ENCODE measurements at places on chromosomes 12 and 14.

- DNase-seq = no peak
These were observed 11.2 kb downstream of the DHRS7 start for GRCh38 chr14:60153991-60154390.

GRCh38 chr12:122891661-122892525 lies 4.0 kb downstream of the VPS37B start:
- DNase-seq = no peak

DNA sequence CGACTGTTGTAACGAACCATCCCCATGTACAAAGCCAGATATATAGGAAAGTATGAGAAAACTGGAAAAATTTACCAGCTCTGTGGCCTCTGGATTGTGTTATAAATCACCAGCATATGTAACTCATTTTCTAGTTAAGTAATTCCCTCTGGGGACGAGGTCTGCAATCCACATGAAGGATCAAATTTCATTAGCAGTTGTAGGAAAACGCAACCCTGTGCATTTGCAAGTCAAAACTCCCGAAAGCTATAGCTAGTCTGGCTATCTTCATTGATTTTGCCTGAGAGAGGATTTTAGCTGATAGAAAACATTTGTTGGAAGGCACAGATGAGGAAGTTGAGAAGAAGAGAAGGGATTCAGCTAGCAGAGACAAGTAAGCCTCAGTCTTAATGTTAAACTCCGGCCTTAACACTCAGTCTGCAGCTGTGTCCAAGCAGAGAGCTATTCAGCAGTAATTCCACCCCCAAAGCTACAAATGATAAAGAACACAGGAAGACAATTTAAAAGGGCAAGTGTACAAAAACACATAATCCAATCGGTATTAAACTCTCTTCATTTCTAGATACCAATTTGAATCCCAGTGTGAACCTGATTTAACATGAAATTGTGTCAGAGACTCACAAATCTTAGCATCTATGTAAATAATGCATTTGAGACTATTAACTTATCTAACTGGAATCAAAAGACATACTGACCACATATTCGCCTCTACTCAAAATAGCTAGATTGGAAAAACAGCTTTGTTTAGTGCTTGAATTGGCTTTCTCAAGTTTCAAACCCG lies 54.2 kb upstream of the CERS5 start:
- DNase-seq = peak; percentile 65

DNA sequence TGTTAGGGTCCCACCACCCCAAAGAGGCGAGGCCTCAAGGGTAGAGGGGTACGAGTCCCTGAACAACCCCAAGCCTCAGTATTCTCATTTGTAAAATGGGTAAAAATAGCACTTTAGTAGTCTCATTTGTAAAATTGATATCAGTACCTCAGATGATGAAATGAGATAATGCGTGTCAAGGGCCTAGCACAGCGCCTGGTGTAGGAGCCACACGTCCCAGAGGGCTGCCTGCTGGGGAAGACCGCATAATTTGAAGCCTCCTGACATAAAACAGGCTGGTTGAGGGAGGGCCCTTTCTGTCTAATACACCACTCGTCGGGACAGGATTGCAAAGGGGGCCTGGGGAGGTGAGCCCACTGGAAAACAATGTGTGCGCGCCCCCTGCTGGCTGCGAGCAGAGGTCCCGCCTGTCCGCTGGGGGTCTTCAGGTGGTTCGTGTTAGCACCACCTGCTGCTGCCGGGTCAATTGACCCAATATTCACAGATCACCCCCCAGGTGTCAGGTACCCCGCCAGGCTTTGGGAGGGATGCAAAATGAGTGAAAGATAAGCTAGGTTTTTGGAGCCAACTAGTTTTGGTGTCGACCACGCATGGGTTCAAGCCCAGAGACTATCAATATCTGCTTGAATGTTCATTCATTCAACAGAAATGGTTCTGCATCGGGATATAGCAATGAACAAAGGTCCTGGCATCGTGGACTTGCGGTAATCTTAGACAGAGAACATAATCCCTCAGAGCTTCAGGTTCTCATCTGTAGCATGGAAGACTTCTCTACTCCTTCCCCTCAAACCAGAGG lies 24.7 kb upstream of the IRF2BPL start:
- DNase-seq = no peak

- no peak for DNase-seq
These were observed 8.4 kb upstream of the EP400 start for GRCh38 chr12:131941116-131941986.

DNA sequence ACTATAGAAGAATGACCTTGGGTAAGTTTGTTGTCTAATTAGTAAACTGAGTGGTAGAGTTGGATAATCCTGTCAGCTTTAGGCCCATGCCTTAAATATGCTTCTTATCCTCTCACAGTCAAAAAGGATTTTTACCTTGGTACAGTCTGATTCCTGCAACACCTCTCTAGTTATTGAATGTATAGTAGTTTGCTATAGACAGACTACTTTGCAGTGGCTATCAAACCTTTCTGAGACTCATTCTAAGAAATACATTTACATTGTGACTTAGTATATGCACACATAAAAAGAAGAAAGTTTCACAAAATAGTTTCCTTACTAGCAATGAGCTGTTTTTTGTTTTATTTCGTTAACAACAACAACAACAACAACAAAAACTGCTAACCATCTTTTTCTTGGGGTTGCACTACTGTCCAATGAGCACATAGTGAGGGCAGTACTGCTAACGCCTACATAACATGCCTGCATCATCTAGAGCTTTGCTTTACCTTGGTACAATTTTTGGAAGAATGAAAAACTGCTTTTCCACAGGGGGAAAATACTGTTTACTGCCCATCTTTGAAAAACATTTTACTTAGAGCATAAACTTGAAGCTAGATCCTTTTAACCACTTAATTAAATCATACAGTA lies 28.5 kb downstream of the WNK1 start:
- no peak for DNase-seq

DNA sequence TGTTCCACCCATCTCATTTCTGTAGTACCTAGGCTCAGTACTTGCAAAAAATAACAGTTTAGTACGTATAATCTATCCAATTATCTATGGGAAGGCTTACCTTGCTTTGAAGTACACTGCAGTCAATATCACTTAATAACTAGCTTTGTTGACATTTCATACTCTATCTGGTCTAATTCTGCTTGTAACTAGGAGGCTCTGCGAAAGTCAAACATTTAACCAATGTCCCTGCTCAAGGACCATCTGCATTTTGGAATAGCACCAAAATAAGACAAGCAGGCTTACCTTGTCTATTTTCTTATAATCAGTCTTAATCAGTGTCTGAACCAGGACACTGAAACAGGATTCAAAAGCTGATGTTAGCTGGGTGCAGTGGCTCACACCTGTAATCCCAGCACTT lies 39.9 kb downstream of the SLC25A47 start:
- DNase-seq = no peak

GRCh38 chr12:92844151-92844763 lies 84.8 kb downstream of the EEA1 start:
- no peak for DNase-seq

- no peak for DNase-seq
These were observed 40.3 kb downstream of the CBX5 start for GRCh38 chr12:54239620-54240019.

- DNase-seq = no peak
These were observed 8.7 kb upstream of the TCL1A start for GRCh38 chr14:95722525-95723190.

- DNase-seq = no peak
These were observed 221.4 kb downstream of the ITPR2 start for GRCh38 chr12:26611598-26611997.

- peak; percentile 59 for DNase-seq
These were observed 41.3 kb downstream of the CDC42BPB start for GRCh38 chr14:103016071-103016470.

GRCh38 chr12:109836916-109837315 lies 3.7 kb upstream of the TRPV4 start:
- no peak for DNase-seq

GRCh38 chr14:50233166-50233950 lies 2.0 kb upstream of the SOS2 start:
- DNase-seq = peak; percentile 82

DNA sequence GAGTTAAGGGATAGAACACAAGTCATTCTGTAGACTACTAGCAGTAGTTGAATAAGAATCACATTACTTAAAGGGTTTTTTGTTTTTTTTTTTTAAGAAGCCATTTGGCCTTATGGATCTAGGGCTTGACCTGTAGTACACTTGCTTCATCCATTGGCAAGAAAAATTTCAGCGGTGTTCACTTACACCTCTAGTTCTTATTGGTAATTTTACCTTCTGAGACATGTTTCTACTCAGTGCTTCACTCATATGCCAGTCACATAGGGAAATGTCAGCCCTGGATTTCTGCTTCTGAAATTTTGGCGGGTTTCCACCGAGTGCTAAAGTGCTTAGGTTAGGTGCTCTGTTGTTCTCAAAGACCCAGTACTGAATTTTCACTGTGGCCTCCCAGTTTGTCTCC lies 72.9 kb downstream of the FRMD6 start:
- no peak for DNase-seq

GRCh38 chr14:69692594-69692993 lies 74.3 kb upstream of the SRSF5 start:
- no peak for DNase-seq

DNA sequence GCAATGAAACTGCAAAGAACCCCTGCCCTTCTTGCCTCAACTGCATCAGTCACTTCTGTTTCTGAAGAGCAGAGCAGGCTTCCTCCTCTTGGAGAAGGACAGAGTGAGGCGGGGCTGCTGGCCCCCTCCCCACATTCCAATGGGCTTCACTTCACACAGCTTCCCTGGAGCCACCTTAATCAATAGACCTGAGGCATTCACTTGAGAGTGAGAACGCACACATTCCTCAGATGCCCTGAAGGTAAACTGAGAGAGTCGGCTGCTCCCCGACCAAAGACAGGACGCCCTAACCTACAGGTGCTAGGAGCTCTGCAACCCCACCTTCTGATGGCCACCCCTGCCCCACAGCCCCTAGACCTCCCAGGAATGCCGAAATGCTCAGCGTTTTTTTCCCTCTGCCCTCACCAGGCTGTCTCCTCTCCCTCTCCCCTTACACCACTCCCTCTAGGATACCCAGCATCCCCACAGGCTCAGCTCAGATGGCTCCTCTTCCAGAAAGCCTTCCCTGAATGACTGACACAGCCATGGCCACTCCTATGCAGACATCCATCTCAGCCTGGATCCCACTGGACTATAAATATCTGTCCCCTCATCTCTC lies 31.1 kb downstream of the SYNE3 start:
- no peak for DNase-seq

DNA sequence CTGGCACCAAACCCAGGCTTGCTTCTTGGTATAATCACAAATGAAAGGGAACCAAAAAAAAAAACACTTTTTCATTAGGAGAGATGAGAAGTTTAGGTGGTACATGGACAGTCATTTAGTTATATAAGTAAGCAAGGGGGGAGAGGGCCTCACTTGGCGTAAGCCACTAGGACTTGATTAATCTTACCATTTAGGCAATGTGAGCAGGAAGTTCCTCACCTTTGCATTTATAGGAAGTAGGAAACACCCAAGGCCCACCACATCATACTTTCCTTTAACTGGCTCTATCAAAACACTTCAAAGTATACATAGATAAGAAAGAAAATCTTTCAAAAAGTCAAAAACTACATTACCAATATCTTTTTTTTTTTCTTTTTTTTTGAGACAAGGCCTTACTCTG lies 6.7 kb upstream of the RPS6KA5 start:
- DNase-seq = no peak

GRCh38 chr14:91873471-91874415 lies 6.4 kb upstream of the TC2N start:
- peak; percentile 20 for DNase-seq

- DNase-seq = peak; percentile 13
These were observed 62.5 kb upstream of the MAX start for GRCh38 chr14:65164825-65165135.

DNA sequence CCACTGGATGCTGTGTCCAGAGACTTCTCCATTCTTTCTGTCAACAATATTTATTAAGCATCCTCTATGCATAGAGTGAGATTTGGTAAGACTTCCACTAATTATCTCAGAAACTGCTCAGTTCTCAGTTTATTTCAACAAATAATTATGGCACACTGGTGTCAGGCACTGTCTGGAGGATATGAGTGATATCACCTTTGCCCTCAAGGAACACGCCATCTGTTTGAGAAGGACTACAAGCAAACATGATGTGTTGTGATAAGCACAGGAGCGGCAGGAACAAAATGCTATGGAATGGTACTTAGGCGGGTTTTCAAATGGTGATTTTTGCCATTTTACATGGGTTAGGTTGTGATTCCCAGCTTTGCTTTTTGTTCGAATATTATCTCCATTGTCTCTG lies 229.2 kb downstream of the DPF3 start:
- no peak for DNase-seq

- DNase-seq = no peak
These were observed 4.5 kb downstream of the SLC11A2 start for GRCh38 chr12:51021694-51022093.

DNA sequence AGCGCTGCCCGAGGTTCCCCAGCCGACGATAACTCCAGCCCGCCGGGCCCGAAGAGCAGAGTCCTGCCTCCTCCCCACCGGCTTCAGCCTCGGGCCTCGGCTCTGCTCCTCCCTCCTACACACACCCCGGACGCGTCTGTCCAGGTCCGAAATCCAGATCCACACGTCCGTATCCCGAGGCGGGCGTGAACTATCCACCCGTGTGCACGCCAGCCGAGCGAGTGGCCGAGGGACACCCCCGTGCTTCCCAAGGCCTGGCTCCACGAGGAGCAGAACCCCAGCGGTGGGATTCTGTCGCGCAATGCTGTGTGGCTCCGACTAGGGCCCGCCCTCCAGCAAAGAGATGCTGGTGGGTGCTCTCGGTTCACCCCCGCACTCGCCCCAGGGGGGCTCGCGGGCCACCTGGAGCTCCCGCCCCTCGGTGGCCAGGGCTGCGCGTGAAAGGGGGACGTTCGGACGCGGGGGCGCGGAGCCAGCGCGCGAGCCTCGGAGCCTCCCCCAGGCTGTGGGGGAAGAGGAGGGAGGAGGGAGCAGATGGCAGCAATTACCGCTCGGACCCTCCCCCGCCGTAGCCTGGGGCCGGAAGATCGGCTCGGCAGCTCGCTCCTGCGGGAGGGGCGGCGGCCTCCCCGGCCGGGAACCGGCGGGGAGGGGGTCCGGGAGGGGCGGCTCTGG lies 18.9 kb upstream of the ANKRD33 start:
- DNase-seq = no peak

GRCh38 chr12:117367006-117367638 lies 5.7 kb upstream of the NOS1 start:
- peak; percentile 93 for DNase-seq

All from NCI-H510A treated with DMSO at 0.1 percent for 48 hours (cell line).